ENCODE measurements at places on chromosomes 12 and 14. TPM values are rescaled to one million over a fixed set of nuclear protein-coding genes. Genes with fewer than 3 reads are reported as not detected.
A peak's percentile ranks its signal among the peaks of the same experiment; 100 is the strongest.

MYL6B gene
- total RNA-seq = 168 TPM

GRCh38 chr12:43551971-43552559 lies at the start of gene ADAMTS20:
TSS of gene ADAMTS20 (minus strand) at chr12:43552203. CDS start at chr12:43551921, 282 bp downstream.
- no peaks in the 10 kb centered on the region for H3K27me3 ChIP-seq
- DNase-seq = peak; percentile 97
- no peak within 1 kb of the TSS for H3K27ac ChIP-seq
- no peaks in the 10 kb centered on the region for H3K4me1 ChIP-seq

DNA sequence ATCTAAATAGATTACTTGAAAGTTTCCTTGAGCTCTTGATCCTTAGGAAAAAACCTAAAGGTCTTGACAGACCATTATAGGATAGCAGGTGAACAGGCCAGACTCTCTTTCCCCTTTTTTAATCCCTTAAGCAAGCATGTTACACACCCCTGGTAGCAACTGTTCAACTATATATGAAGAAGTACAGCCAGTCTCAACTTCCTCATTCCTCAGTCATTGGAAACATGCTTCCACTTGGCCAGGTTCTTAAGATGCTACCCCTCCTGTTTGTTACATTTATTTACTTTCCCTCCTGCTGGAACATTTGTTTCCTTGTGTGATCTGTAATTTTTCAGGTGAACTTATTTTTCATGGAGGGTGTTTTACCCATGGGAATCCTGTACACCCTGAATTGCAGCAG lies 124.1 kb downstream of the ARMH4 start:
- DNase-seq = no peak
- H3K4me3 ChIP-seq = no peak overlapping the region
- no peak overlapping the region for H3K27ac ChIP-seq
- no peaks in the 10 kb centered on the region for H3K27me3 ChIP-seq
- H3K4me1 ChIP-seq = no peaks in the 10 kb centered on the region
- no peaks in the 10 kb centered on the region for H3K36me3 ChIP-seq

ADAM20 gene
- 0.28 TPM for total RNA-seq

TPH2 gene
- total RNA-seq = 0.66 TPM
